Vein endothelial cell (primary cell): ENCODE measurements at places on chromosomes 3 and 15. TPM values are rescaled to one million over a fixed set of nuclear protein-coding genes. Genes with fewer than 3 reads are reported as not detected.

Gene FGD5
- 127 and 130 TPM in 2 replicates for total RNA-seq

Gene COL6A5
- not detected in 2 replicates for total RNA-seq

Gene TMEM62
- total RNA-seq = 16.4 and 18.0 TPM in 2 replicates

Gene CKMT1A
- total RNA-seq = not detected in 2 replicates

Gene VEPH1
- total RNA-seq = 178 and 210 TPM in 2 replicates

Gene FILIP1L
- 30.1 and 33.6 TPM in 2 replicates for total RNA-seq

Gene DUOXA1
- total RNA-seq = not detected in 2 replicates

Gene ENTPD3
- total RNA-seq = under 0.01 TPM in 1 of 2 replicates, not detected in the other

Gene PROS1
- 9.1 and 12.6 TPM in 2 replicates for total RNA-seq

Gene PIERCE2
- total RNA-seq = 0.38 and 1.6 TPM in 2 replicates

Gene SNTN
- not detected in 2 replicates for total RNA-seq

Gene PARP16
- total RNA-seq = 3.7 and 6.2 TPM in 2 replicates
